Dermis lymphatic vessel endothelial cell (primary cell): ENCODE measurements at places on chromosomes 13 and 19. TPM values are rescaled to one million over a fixed set of nuclear protein-coding genes. Genes with fewer than 3 reads are reported as not detected.

Gene SLITRK6
- total RNA-seq = not detected in 2 replicates

Gene BAX
- total RNA-seq = 71.3 and 87.3 TPM in 2 replicates

Gene FGF9
- not detected in 2 replicates for total RNA-seq

Gene CRB3
- not detected in 2 replicates for total RNA-seq

Gene SHD
- total RNA-seq = not detected in 2 replicates

Gene CDX2
- not detected in 2 replicates for total RNA-seq

Gene NAXD
- total RNA-seq = 23.9 and 25.4 TPM in 2 replicates

Gene DMKN
- not detected in 2 replicates for total RNA-seq

Gene CACTIN
- total RNA-seq = 17.1 and 18.7 TPM in 2 replicates

Gene ZNF221
- 3.9 and 6.3 TPM in 2 replicates for total RNA-seq

Gene KLF1
- 0.09 TPM in 1 of 2 replicates, not detected in the other for total RNA-seq

Gene UQCRFS1
- 29.4 and 30.0 TPM in 2 replicates for total RNA-seq

Gene SIAH3
- not detected in 2 replicates for total RNA-seq

Gene KLK4
- total RNA-seq = not detected in 2 replicates

Gene ADGRE2
- total RNA-seq = under 0.01 and 0.11 TPM in 2 replicates

Gene GNG8
- not detected in 2 replicates for total RNA-seq

Gene AKAP8L
- total RNA-seq = 43.7 and 51.1 TPM in 2 replicates

Gene GPR12
- total RNA-seq = not detected in 2 replicates

Gene MUC16
- not detected in 2 replicates for total RNA-seq

Gene ENOX1
- total RNA-seq = 0.22 and 0.52 TPM in 2 replicates

Gene PRODH2
- total RNA-seq = not detected in 2 replicates

Gene FBXO27
- total RNA-seq = 0.52 and 0.76 TPM in 2 replicates

Gene HPN
- under 0.01 and 0.09 TPM in 2 replicates for total RNA-seq

Gene TPP2
- total RNA-seq = 31.0 and 56.5 TPM in 2 replicates

Gene PDS5B
- total RNA-seq = 21.5 and 30.0 TPM in 2 replicates

Gene KCNK6
- 4.1 and 6.2 TPM in 2 replicates for total RNA-seq
